ENCODE measurements at places on chromosomes 13 and 19.

- no peaks in the 10 kb centered on the region for H3K27me3 ChIP-seq
- no peak overlapping the region for H3K27ac ChIP-seq
- peak; percentile 52 for DNase-seq
These were observed 21.8 kb downstream of the MRPS12 start for GRCh38 chr19:38952395-38953165.

- no peak overlapping the region for H3K27ac ChIP-seq
- no peak overlapping the region for H3K4me3 ChIP-seq
- DNase-seq = no peak
- H3K4me1 ChIP-seq = no peaks in the 10 kb centered on the region
These were observed 3.5 kb downstream of the SELENOV start for GRCh38 chr19:39518458-39518857.

DNA sequence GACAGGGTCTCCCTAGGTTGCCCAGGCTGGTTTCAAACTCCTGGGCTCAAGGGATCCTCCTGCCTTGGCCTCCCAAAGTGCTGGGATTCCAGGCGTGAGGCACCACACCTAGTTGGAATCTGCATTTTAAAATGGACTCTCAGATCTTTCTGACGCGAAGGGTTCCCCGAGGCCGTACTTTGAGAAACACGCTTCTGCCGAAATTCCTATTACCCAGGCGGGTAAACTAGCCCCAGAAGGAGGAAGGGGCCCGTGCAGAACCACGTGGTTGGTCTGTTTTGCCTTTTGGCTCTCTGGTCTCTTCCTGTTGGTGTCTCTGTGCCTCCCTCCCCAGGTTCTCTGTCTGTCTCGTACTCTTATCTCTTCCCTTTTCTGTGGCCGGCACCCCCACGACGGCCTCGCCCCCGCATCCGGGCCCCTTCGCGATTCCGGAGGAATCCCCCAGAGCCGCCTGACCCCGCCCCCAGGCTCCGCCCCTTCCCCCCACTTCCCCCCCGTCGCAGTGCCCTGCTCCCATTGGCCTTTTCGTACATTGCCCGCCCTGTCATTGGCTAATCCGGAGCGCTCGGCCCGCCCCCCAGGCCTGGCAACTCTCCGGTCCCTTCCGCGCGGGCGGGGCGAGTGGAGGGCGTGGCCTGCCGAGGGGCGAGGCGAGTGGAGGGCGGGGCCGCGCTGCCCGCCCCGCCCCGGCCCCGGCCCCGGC, at the start of gene TNFAIP8L1:
Gene TNFAIP8L1 (plus strand): TSS at position 689 of the 703 bp plus-strand sequence. CDS start 12,354 bp downstream, outside the sequence.
- peak within 1 kb of the TSS; percentile 52 for H3K27ac ChIP-seq
- H3K4me3 ChIP-seq = peak within 1 kb of the TSS; percentile 67
- H3K4me1 ChIP-seq = peaks cover 11% of the 10 kb centered on the region
- no peaks in the 10 kb centered on the region for H3K27me3 ChIP-seq
- no peaks in the 10 kb centered on the region for H3K36me3 ChIP-seq

DNA sequence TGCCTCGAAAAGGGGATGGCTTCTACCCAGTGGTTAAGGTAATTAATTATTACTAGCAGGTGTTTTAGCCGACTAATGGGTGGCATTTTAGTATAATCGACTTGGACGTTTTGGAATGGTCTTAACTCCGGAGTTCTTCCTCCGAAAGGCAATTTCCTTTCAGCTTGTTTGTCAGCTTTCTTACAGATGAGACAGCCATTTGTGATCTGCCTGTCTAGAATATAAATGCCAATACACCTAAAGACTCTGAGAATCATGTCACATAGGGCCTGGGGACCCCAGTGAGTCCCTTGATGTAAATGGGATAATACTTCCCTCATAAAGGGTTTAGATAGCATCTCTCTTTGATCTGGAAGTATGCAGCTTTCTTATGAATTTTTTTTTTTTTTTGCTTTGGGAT, 41.9 kb upstream of the PSG9 start:
- H3K4me3 ChIP-seq = no peak overlapping the region
- H3K27me3 ChIP-seq = no peaks in the 10 kb centered on the region
- H3K4me1 ChIP-seq = no peaks in the 10 kb centered on the region
- no peak for DNase-seq

DNA sequence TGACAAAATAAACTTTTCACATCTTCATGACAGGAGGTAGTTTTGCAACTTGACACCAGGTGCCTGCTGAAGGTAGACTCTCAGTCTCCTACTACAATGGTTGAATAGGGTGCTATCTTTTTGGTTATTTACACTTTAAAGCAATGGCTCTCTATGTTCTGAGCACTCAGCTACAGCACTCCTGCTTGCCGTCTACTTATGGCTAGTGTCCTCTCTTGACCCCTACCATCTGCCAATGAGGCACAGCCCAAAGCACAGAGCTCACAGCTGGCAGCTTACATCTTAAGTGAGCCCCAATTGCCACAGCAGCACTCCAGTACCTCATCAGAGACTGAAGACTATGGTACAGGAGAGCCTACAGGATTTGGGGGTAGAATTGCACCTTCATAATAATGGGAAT, 11.4 kb downstream of the ZNF708 start:
- DNase-seq = no peak
- no peak overlapping the region for H3K4me3 ChIP-seq
- H3K27me3 ChIP-seq = no peaks in the 10 kb centered on the region
- no peaks in the 10 kb centered on the region for H3K36me3 ChIP-seq
